ENCODE measurements at places on chromosomes 6 and 20.

GRCh38 chr6:111610548-111611172 lies 5.0 kb upstream of the TRAF3IP2 start:
- DNase-seq = no peak

DNA sequence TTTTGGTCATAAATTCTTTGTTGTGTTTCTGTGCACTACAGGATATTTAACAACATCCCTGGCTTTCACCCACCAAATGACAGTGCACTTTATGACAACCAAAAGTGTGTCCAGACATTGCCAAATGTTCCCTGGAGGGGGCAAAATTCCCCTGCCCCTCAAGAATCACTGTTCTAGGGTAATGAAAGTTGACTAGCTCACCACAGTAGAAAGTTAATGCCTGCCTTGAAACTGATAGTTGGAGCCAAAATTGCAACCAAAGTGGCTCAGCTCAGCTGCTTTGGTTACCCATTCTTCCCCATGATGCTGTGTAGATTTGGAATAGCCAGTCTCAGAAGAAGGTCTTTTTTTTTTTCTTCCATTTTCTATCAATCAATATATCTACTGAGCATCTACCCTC lies 150.6 kb downstream of the RALGAPA2 start:
- DNase-seq = no peak

DNA sequence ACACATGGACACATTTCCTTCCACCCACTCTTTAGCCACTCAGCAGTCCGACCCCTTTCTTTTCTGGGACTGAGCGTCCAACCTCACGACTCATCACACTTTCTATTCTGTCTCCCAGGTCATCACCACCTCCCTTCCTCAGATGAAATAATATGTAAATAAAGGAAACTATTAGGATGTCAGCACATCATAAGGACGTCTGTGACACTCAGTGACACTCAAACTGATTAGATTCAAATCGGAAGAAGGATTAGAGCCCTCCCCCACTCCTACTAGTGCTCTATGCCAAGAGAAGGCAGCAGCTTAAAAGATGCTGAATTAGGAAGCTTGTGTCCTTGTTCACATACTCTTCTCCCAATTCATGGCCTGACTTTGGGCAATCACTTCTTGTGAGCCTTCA lies 113.6 kb downstream of the TNFRSF21 start:
- DNase-seq = no peak

GRCh38 chr20:25230166-25230831 lies 17.6 kb upstream of the PYGB start:
- DNase-seq = no peak

- no peak for DNase-seq
Observed at GRCh38 chr6:167528239-167528638, 203.4 kb downstream of the TTLL2 start.

DNA sequence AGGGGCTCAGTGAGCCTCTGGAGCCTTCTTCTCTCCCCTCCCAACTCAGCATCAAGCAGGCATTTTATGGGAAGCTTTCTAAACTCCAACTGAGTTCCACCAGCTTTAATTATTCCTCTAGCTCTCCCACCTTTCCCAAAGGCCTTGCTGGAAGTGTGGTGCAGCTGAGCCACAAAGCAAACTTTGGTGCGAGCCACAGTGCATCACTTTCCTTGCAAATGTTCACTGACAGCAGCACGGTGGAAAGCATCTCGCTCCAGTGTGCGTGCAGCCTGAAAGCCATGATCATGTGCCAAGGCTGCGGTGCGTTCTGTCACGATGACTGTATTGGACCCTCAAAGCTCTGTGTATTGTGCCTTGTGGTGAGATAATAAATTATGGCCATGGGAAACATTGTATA lies 78.8 kb downstream of the ASXL1 start:
- no peak for DNase-seq

- no peak for DNase-seq
Observed at GRCh38 chr6:12535586-12536314, 180.8 kb upstream of the PHACTR1 start.

DNA sequence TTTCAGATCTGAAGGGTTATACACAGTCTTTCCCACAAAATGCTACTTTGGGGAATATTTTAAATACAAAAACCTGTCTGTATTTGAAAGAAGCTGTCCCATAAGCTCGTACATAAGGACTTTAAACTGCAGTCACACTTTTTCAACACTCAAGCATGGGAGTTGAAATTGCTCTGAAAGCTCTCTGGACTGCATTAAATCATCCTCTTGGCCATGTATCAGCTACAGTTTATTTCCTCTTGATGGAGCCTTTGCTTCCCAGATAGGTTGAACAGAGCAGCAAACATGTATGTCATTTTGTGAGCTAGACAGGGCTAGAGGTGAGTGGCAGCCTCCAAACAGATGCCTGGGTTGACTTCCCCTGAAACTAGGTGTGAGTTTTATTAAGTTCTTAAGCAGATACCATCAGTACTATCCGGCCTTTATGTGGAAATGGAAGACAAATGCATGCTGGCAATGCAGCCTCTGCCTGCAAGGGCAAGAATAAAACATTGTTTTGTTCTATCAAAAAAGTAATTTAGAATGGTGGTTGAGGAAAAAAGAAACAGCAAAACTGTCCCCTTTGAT lies 105.9 kb upstream of the ENPP5 start:
- DNase-seq = no peak

DNA sequence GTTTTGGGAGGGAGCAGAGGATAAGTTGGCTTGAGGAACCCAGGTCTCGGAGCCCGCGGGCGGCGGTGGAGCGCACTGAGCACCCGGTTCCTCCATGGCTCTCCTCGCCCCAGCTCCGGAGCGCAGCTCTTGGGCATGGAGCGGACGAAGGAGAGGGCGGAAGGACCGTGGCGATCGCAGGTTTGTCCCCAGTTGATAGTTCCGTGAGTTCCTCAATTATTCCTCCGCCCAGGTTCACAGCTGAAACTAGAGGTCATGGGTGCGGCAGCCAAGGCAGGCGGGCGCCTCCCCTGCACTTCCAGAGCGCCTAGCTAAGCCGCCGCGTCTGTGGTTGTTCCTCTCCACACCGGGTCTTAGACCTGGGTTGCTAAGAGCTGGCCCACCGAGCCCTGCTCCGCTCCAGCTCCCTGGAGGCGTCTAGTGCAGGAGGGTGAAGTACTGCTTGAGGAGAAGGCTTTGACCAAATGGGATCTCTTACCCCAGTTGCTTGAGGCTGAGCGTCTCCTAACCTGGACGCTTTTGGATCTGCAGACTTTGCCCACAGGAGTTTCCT lies at the start of gene HTR1B:
Gene HTR1B (minus strand): TSS at position 184 of the 553 bp plus-strand sequence. CDS start 88 bp downstream, at position 96.
- no peak for DNase-seq
